ENCODE measurements at places on chromosomes 1 and 21.

DNA sequence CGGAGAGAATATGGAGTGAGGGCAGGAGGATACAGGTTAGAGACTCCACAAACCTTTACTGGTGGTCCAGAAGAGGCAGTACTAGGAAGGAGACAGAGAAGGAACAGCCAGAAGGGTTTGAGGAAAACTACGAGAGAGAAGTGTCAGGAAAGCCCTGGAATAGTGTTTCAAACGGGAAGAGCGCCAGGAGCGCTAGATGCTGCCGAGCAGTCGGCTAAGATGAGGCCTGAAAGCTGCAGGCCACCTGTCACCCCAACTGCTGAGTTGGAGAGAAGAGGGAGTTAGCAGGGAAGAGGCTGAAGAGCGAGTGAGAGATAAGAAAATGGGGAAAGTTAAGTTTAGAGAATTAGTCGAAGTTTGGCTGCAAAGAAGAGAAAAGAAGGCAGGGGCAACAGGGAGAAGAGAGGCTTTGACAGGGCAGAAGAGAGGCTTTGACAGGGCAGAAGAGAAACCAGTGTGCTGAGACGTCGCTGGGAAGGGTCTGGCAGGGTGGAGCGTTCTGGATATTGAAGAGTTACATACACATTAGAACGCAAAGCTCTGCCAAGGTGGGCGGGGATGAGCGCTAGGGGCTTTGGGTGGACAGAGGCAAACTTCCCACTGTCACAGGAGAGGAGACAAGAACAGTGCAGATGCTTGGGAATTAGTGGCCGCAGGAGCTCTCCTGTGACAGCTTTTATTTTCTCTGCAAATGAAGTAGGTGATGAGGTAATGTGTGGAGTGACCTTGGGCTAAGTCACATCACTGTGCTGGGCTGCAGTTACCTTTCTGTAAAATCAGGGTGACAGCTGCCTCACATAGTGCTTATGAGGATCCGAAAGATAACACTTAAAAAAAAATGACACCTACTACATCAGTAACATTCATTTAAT, 31.2 kb downstream of the PCSK9 start:
- DNase-seq = no peak

DNA sequence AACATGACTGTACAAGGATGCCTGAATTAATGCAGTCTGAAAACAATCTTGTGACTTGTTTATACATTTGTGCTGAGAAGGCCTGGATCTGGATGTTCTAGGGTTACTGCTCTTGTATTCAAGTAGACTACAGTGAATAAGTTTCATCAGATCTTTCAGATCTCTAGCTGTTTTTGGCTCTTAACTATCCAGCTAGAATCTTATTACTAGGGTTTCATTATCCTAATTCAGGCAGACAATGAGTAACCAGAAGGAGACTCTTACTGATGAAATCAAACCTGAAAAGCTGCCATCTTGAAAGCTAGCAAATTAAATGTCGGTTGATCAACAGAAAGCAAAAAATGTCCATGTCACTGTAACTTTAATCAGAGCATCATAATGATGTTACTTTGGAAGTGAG, 112.5 kb upstream of the KCNK2 start:
- DNase-seq = no peak

- no peak for DNase-seq
These were observed 45.8 kb upstream of the HMGB4 start for GRCh38 chr1:33818071-33818470.

DNA sequence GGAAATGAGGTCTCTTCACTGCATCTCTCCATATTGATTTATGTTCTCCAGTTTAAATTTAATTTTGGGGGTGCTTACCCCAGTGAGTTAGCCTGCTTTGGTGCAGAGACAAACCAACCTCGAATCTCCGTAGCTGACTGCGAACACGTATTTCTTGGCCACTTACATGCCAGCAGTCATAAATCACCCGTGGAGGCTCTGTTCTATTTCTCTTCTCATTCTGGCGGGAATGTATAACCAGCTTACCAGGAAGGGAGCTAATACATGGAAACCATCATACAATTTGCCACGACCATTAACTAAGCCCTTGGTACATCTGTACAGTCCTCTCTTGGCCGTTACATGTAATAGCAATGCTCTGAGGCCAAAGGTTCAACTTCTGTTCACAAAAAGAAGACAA, 148.0 kb downstream of the PLA2G4A start:
- DNase-seq = no peak

GRCh38 chr1:198291036-198291435, 134.2 kb downstream of the NEK7 start:
- no peak for DNase-seq

All from CD4-positive, CD25-positive, alpha-beta regulatory T cell (primary cell).